Thoracic aorta (tissue), 2 donors: ENCODE measurements at places on chromosomes 2 and 18.

DNA sequence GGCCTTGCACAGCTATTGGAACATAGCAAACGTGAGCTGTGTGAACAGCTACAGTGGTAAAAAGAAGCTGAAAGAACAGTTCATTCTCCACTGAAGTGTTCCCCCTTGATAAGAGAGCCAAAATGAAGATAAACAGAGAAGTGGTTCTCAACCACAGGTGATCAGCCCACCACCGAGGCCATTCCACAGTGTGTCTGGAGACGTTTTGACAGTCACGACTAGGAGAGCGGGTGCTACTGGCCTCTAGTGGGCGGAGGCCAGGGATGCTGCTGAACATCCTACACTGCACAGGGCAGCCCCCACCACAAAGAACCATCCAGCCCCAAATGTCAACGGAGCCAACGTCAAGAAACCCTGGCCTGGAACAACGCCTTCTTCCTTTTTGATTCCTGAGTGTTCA, 38.4 kb downstream of the ADCY3 start:
- no peaks in the 10 kb centered on the region for H3K27me3 ChIP-seq
- H3K36me3 ChIP-seq: no peaks in the 10 kb centered on the region
- peaks cover 8% of the 10 kb centered on the region for H3K4me1 ChIP-seq

DNA sequence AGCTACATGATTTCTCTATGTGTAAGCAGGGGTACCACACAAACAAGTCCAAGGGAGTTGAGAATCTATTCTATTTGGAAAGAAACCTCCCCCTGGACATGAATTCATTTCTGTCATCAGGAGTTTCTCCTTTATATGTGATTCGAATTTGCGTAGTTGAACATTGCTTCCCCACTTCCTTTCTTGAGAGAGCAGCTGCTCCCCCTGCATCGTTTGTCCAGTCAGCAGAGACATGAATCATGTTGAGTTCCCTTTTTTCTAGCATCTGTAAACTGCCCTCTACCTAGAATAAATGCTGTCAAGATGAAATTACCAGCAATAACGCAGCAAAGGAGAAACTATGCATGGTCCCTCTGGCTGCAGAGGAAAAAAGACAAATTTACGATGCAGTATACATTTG, 73.8 kb downstream of the KIF5C start:
- no peak overlapping the region for H3K4me3 ChIP-seq
- H3K4me1 ChIP-seq: no peaks in the 10 kb centered on the region
- no peaks in the 10 kb centered on the region for H3K27me3 ChIP-seq
- H3K36me3 ChIP-seq: no peaks in the 10 kb centered on the region
- no peak overlapping the region for H3K27ac ChIP-seq

DNA sequence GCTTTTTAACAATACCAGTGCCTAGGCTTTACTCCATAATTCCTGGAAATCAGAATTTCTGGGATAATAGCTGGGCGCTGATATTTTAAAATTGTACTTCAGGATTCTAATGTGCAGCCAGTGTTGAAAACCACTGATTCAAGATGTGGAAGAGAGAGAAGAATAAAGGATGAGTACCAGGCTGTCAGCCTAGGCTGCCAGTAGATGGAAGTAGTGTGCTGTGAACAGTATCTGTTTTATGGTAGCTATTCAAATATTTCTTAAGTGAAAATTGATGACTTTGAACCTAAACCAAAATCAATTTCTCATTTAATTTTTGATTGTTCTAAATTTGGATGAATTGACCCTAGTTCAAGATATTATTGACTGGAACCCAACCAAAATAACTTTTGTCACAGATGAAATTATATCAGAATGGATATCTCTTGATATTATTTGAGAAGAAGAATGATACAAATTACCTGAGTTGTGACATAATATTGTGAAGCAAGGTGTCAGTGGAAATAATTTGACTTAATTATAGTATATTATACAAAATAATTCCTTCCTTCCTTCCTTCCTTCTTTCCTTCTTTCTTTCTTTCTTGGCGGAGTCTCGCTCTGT, 88.0 kb downstream of the COMMD1 start:
- H3K27me3 ChIP-seq: no peaks in the 10 kb centered on the region
- no peak for DNase-seq
- no peak overlapping the region for H3K27ac ChIP-seq
- H3K4me3 ChIP-seq: no peak overlapping the region

- H3K27me3 ChIP-seq: no peaks in the 10 kb centered on the region
- peaks cover 13% of the 10 kb centered on the region for H3K4me1 ChIP-seq
- H3K36me3 ChIP-seq: no peaks in the 10 kb centered on the region
- no peak overlapping the region for H3K27ac ChIP-seq
- DNase-seq: no peak
- H3K4me3 ChIP-seq: no peak overlapping the region
Measured at GRCh38 chr2:145159676-145160075, 639.8 kb upstream of the ZEB2 start.

- no peak overlapping the region for H3K4me3 ChIP-seq
- H3K36me3 ChIP-seq: no peaks in the 10 kb centered on the region
- H3K4me1 ChIP-seq: no peaks in the 10 kb centered on the region
- no peak for DNase-seq
- no peak overlapping the region for H3K27ac ChIP-seq
Measured at GRCh38 chr2:121826036-121826435, 70.6 kb downstream of the TSN start.

GRCh38 chr2:48854681-48855080, 99.2 kb upstream of the LHCGR start:
- H3K27me3 ChIP-seq: no peaks in the 10 kb centered on the region
- H3K4me1 ChIP-seq: no peaks in the 10 kb centered on the region
- no peak overlapping the region for H3K27ac ChIP-seq
- no peak for DNase-seq
- no peaks in the 10 kb centered on the region for H3K36me3 ChIP-seq

GRCh38 chr18:46040747-46041104, 31.3 kb downstream of the PSTPIP2 start:
- no peaks in the 10 kb centered on the region for H3K36me3 ChIP-seq
- DNase-seq: no peak
- H3K27me3 ChIP-seq: no peaks in the 10 kb centered on the region
- H3K27ac ChIP-seq: no peak overlapping the region

DNA sequence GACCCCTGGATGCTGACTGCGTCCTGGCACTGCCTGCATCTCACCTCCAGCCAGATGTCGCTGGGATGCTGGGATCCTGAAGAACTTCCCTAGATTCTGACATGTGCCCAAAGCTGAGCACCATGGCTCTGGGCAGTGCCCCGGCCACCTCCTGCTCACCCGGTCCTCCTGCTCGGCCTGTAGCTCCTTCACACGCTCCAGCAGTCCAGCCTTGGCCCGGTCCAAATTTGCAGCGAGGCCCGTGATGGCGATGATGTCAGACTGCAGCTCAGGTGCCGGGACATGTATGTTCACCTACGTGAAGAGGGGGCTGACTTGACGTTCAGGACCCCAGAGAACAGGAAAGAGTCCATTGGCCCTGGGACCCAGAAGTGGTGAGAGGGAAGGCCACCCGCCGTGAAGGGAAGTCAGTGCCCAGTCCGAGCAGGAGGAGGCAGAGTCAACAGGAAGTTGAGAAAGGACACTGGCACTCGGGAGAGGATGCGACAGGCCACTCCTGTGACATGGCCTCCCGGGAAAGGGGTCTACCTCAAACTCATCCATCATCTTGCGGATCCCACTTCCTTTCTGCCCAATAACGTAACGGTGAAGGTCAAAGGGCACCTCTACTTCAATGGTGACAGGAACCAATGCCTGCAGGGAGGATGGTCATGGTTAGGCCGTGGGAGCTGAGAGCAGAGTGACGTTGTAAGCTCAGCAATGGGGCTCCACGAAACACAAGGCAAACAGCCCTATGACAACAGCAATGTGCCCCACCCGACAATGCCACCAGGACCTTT, 46.7 kb downstream of the ANO7 start:
- peaks cover 99% of the 10 kb centered on the region for H3K36me3 ChIP-seq
- no peaks in the 10 kb centered on the region for H3K27me3 ChIP-seq
- no peaks in the 10 kb centered on the region for H3K4me1 ChIP-seq
- no peak overlapping the region for H3K4me3 ChIP-seq

DNA sequence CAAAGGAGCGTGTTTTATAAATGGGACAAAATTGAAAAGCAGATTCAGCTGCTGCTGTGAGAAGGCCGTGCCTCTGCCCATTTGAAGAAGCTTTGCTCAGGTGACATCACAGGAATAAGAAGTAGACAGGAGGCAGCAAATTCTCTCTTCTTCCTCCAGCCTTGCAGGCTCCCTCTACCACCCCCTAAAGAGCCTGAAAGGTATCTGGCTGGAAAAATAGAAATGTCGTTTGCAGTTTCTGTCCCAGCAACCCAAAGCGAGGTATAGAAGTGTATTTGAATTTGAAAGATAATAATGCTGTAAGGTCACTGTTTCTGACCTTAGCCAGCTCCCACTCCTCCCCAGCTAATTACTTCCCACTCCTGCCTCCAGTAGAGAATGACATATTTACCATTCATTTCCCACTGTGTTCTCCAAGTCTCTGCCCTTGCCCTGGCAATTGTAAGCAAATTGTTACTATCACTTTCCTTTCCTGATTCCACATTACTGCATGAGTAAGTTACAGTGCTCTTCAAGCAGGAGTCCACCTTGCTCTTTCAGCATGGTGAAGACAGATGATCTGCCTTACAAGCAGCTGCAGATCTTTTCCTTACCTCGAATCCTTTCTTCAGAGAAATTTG, 56.8 kb upstream of the RASGRP3 start:
- H3K36me3 ChIP-seq: no peaks in the 10 kb centered on the region
- no peak overlapping the region for H3K4me3 ChIP-seq
- H3K27ac ChIP-seq: no peak overlapping the region
- H3K27me3 ChIP-seq: no peaks in the 10 kb centered on the region
- no peaks in the 10 kb centered on the region for H3K4me1 ChIP-seq

DNA sequence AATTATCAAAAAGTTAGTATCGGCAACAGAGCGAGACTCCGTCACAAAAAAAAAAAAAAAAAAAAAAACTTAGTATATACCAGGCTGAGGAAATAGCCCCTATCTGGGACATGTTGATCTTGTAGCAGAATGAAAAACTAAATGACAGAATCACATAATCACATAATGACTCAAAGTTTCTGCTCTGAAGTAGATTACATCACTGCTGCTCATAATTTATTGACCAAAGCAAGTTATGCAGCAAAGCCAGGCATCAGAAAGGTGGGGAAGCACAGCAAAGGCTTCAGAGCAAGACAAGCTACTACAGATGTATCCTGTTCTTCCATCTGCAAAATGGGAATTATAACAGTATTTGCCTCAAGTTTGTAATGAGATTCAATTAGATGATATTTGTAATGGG, 68.1 kb downstream of the BOD1L2 start:
- H3K4me1 ChIP-seq: peaks cover 1% of the 10 kb centered on the region
- H3K27me3 ChIP-seq: no peaks in the 10 kb centered on the region
- no peak overlapping the region for H3K27ac ChIP-seq
- no peak overlapping the region for H3K4me3 ChIP-seq
- H3K36me3 ChIP-seq: no peaks in the 10 kb centered on the region

DNA sequence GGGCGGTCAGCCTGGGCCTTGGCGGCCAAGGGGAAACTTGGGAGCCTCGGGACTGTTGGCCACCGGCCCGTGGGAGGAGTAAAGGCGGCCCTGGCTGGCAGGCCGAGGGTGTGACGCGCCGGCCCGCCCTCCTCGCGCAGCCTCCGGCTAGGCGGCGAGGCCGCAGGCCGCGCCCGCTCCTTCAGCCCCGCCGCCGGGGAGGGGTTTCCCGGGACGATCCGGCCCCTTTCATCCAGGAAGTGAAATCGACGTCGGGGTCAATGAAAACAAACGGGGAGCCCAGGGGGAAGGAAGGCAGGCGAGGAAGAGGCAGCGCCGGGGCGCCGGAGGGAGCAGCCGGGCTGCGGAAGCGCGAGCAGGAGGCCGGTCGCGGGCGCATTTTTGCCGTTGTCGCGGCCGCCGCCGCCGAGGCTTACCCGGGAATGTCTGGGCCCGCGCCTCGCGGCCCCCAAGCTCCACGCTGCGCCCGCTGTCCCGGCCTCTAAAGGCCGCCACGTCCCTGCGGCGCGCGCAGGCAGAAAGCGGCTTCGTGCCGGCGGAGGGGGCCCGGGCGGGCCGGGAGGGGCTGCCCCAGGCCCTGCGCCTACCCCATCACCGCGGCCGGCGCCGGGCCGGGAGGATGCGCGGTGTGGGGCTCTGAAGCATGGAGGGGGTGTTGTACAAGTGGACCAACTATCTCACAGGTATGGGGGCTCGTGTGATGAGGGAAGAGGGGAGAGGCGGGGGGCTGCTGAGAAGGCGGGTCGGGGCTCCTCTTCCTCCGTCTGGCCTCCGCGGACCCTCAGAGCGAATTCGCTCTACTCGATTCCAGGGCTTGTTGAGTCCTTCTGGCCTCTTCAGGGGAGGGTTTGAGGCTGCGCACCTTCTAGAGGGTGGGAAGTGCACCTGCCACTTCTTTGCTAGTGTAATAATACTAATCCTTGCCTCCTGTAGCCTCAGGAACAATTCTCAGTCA, at the start of gene PLEKHA3:
TSS of gene PLEKHA3 (plus strand) at position 231 of the 955 bp plus-strand sequence. CDS start at position 644, 413 bp downstream.
- peaks cover 67% of the 10 kb centered on the region for H3K4me1 ChIP-seq
- no peaks in the 10 kb centered on the region for H3K27me3 ChIP-seq
- peak within 1 kb of the TSS; percentile 93 for H3K27ac ChIP-seq
- H3K4me3 ChIP-seq: peak within 1 kb of the TSS; percentile 83
- no peaks in the 10 kb centered on the region for H3K36me3 ChIP-seq

GRCh38 chr2:111041398-111042202, 79.1 kb upstream of the BCL2L11 start:
- no peaks in the 10 kb centered on the region for H3K4me1 ChIP-seq
- no peak overlapping the region for H3K27ac ChIP-seq
- H3K36me3 ChIP-seq: no peaks in the 10 kb centered on the region
- H3K4me3 ChIP-seq: no peak overlapping the region
- no peak for DNase-seq

DNA sequence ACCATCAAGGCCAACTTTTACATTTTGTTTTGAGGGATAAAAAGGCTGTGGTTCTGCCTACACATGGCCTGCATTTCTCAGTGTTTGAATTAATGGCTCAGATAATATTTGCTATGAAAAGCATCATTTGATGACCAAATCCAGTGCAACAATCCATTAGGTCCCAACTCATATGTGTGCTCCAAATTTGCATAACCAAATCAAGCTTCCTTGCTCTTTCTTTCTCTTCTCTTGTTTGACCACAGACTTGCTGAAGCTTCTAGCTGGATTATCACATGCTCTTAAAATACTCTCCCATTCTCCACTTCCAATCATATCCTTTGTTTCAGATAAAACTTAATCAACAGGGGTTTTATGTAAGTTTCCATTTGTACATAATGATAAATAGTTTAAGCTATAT, 147.0 kb downstream of the TCF4 start:
- H3K27ac ChIP-seq: no peak overlapping the region
- no peaks in the 10 kb centered on the region for H3K36me3 ChIP-seq
- H3K27me3 ChIP-seq: no peaks in the 10 kb centered on the region
- H3K4me1 ChIP-seq: no peaks in the 10 kb centered on the region
- DNase-seq: no peak

GRCh38 chr2:201425952-201426351, 25.3 kb downstream of the TRAK2 start:
- peaks cover 10% of the 10 kb centered on the region for H3K4me1 ChIP-seq
- no peaks in the 10 kb centered on the region for H3K36me3 ChIP-seq
- H3K27me3 ChIP-seq: no peaks in the 10 kb centered on the region
- DNase-seq: no peak
- H3K27ac ChIP-seq: no peak overlapping the region

- no peak for DNase-seq
- H3K4me3 ChIP-seq: no peak overlapping the region
- H3K36me3 ChIP-seq: no peaks in the 10 kb centered on the region
- no peak overlapping the region for H3K27ac ChIP-seq
- peaks cover 13% of the 10 kb centered on the region for H3K4me1 ChIP-seq
Measured at GRCh38 chr2:149733936-149734685, 146.5 kb upstream of the MMADHC start.

GRCh38 chr2:44778671-44779476, 162.6 kb upstream of the SIX3 start:
- no peak for DNase-seq
- no peaks in the 10 kb centered on the region for H3K27me3 ChIP-seq
- no peak overlapping the region for H3K4me3 ChIP-seq
- no peaks in the 10 kb centered on the region for H3K36me3 ChIP-seq
- no peak overlapping the region for H3K27ac ChIP-seq
